ENCODE measurements at places on chromosomes 1 and 21.

GRCh38 chr1:7608628-7609305 lies 162.3 kb upstream of the VAMP3 start:
- no peak for DNase-seq

- no peak for DNase-seq
These were observed 1.3 kb upstream of the PLA2G5 start for GRCh38 chr1:20068722-20069121.

- peak; percentile 51 for DNase-seq
These were observed 21.6 kb upstream of the BCL10 start for GRCh38 chr1:85297855-85298629.

DNA sequence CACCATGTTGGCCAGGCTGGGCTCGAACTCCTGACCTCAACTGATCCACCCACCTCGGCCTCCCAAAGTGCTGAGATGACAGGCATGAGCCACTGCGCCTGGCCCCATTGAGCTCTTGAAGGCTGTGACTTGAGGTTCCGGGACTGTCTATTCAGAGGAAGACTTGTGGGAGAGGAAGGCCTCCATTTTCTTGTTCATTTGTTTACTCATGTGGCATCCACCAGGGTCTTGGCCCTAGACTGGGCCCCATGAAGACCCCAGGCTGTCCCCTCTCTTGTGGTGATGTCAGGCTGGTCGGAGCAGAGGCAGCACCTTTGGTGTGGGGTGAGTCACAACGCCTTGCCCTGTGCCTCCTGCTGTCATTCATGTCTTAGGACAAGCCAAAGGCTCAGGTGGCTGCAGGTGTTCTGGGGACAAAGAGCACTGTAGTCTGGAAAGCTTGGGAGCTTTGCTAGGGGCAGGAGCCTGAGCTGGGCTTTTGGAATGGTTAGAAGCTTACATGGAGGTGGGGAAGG lies 224.6 kb upstream of the C1orf174 start:
- DNase-seq: no peak

- no peak for DNase-seq
These were observed 65.4 kb downstream of the TP53BP2 start for GRCh38 chr1:223780318-223780717.

- no peak for DNase-seq
These were observed 19.5 kb downstream of the NUAK2 start for GRCh38 chr1:205301842-205302588.

DNA sequence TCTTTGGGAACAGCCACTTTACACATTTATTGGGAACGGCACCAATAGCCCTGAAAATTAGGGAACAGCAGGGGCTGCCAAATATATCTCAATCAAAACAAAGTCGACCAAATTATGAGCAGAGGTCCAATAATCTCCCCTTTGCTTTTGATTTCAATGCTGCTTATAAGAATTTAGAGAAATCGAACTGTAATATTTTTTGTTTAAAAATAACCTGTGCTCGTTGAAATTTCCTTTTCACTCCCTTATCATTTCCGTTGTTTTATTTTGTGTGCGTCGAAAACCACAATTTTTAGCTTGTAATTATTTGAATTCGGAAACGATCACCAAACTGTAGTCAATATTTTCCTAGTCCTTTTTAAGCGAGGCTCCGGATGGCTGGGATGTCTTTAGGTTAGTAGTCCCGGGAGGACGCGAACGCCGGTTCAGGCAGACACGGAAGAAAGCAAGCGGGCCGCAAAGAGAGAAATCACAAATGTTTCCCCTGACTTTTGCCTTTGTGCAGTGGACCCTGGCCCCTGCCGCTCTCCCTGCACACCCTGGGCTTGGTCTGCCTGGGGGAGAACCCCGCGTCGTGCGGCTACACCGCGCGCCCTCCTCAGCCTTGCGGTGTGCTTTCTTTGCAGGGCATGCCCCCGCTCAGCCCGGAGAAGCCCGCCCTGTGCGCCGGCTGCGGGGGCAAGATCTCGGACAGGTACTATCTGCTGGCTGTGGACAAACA lies 2.3 kb downstream of the LHX9 start:
- no peak for DNase-seq

- DNase-seq: no peak
These were observed 73.7 kb downstream of the LRRC8D start for GRCh38 chr1:89894210-89895201.

GRCh38 chr1:167094690-167095089 lies 815 bp downstream of the STYXL2 start:
- no peak for DNase-seq

GRCh38 chr1:192609110-192610079 lies 26.6 kb upstream of the RGS13 start:
- DNase-seq: no peak

- no peak for DNase-seq
These were observed 83.7 kb upstream of the LRRC8D start for GRCh38 chr1:89736937-89737733.

GRCh38 chr1:96075704-96076455 lies 645.7 kb upstream of the PTBP2 start:
- DNase-seq: no peak

GRCh38 chr21:38249256-38249655 lies 7.5 kb upstream of the KCNJ15 start:
- no peak for DNase-seq

DNA sequence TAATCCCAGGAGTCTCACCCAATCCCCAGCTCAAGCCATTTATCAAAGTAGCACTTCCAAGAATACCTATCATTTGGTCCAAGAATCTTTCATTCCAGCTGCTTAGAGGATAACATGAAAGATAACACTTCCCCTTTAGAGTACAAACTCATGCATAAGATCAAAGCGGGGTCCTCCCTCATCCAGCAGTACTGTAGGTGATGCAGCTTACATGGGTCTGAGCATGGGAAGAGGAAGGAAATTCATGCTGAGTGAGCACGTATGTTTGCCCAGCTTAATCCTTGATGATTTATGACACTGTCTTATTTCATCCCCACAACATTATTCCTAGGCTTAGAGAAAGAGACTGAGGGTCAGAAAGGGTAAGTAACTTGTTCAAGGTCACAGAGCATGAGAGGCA lies 167.1 kb upstream of the GJB5 start:
- no peak for DNase-seq

GRCh38 chr1:89719502-89720306 lies 86.8 kb downstream of the LRRC8C start:
- no peak for DNase-seq

DNA sequence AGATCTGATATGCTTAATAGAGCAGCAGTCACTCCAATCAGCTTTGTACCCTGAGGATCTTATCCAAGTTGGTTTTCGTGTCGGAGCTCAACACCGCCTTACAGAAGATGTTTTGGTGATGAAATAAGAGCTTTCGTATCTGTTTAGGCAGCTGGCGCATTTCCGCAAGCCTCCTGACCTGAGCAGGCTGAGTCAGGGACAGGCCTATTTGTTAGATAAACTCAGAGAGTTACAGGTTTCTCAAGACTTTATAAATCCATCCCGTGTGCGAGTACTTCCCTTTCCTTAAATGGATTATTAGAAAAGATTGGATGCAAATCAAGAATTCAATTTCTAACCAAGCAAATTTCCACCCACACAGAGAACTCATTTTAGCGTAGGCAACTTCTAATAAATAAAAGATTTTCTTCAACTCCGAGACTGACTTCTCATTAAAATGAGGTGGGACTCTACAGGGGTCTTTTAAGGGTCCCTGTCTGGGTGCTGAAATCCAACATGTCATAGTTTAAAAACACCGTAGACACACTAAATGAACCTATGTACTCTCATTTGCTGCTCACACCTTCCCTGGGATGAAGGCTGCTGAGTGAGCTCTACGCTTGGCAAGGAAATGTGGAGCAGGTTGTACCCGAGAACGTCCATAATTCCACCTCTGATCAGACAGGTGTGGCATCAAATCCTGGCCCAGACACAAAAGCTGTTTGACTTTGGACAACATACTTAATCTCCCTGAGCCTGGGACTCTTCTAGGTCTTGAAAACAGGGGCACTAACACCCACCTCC lies 106.9 kb upstream of the F3 start:
- no peak for DNase-seq

Measured in HEK293T (cell line).